ENCODE measurements at places on chromosomes 12 and 14. TPM values are rescaled to one million over a fixed set of nuclear protein-coding genes. Genes with fewer than 3 reads are reported as not detected.

- H3K36me3 ChIP-seq = no peaks in the 10 kb centered on the region
- H3K27me3 ChIP-seq = no peaks in the 10 kb centered on the region
- H3K4me3 ChIP-seq = no peak overlapping the region
- H3K27ac ChIP-seq = no peak overlapping the region
- no peaks in the 10 kb centered on the region for H3K4me1 ChIP-seq
Measured at GRCh38 chr14:103136388-103137271, 13.4 kb downstream of the TNFAIP2 start.

CLBA1 gene
- 1.3 TPM for total RNA-seq

DNA sequence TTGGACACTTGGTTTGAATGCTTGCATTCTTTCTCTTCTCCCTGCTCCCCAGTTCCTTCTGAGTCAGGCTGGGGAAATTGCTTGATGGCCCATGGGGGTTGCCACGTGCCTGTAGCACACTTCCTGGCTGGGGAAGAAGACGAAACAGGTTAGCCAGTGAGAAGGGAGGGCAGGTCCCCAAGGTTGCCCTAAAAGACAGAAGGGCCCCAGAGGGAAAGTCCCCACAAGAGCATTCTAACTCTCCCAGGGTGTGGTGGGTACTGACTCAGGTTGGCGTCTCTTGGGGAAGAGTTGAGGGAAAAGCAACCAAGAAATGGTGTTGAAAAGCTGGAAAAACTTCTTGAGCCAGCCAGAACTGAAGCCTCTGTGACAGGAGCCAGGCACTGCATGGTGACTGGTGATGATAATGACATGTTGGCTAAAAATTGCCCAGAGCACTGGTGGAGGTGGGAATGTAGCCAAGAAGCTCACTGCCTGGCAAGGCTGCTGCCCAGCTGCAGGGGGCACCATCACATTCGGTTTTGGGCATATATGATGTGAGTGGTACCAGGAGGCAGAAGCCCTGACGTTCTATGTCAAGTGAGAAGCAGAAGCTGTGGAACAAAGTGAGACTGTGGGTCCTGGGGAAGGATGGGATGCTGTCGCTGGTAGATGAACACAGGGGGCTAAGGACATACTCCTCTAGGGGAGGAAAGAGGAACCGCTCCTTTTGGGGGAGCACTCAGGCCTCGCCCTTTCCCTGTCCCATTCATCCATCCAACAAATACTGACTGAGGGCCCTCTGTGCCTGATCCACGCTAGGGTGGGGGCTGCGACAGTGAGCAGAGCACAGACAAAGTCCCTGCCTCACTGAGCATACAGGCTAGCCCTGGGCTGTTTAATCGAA, 8.1 kb upstream of the RABGGTA start:
- H3K27me3 ChIP-seq = no peaks in the 10 kb centered on the region
- H3K27ac ChIP-seq = peak overlapping the region; percentile 37
- H3K36me3 ChIP-seq = no peaks in the 10 kb centered on the region
- DNase-seq = peak; percentile 51

BCAT1 gene
- total RNA-seq = 2.5 TPM

DNA sequence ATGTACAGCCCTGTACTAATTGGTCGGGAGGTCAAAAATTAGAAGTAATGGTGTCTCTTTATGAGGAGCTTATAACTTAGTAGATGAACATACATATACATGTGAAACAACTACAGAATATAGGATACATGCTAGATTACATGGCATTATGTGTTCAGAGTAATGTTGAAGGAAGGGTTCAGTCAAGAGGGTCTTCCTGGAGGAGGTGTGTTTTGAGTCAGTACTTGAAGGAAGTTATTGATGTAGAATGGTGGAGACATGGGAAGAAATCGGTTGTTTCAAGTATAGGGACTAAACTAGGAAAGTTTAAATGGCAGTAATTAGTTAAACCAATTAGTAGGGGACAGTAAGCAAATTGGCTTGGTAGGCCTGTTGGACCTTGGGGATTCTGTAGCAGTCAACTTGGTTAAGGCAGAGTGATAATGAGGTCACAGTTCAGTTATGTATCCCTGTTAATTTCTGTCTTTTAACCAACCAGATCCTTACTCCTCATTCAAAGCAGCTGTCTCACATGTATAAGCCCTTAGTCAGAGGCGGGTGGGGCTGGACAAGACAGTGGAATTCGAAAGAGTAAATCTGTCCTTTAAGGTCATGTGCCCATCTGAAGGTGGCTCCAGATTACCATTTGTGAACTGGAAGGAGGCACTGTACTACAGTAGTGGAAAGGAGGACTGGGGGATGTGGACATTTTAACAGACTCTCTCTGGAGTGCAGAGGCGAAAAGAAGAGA, 3.5 kb upstream of the ANKRD52 start:
- no peaks in the 10 kb centered on the region for H3K27me3 ChIP-seq
- no peak overlapping the region for H3K4me3 ChIP-seq
- no peak overlapping the region for H3K27ac ChIP-seq
- DNase-seq = no peak
- H3K36me3 ChIP-seq = no peaks in the 10 kb centered on the region

RNASE4 gene
- 2.6 TPM for total RNA-seq

GRCh38 chr14:106605548-106606448, 1079.4 kb downstream of the TMEM121 start:
- H3K27me3 ChIP-seq = no peaks in the 10 kb centered on the region
- no peak overlapping the region for H3K4me3 ChIP-seq
- H3K36me3 ChIP-seq = no peaks in the 10 kb centered on the region
- H3K4me1 ChIP-seq = no peaks in the 10 kb centered on the region
- no peak overlapping the region for H3K27ac ChIP-seq
- peak; percentile 71 for DNase-seq

TAMALIN gene
- 31.7 TPM for total RNA-seq

CIROP gene
- total RNA-seq = not detected

EXOC3L4 gene
- not detected for total RNA-seq

GRCh38 chr14:90870950-90871604, 54.8 kb upstream of the TTC7B start:
- H3K27ac ChIP-seq = no peak overlapping the region
- no peaks in the 10 kb centered on the region for H3K27me3 ChIP-seq
- H3K36me3 ChIP-seq = peaks cover 13% of the 10 kb centered on the region
- H3K4me3 ChIP-seq = no peak overlapping the region
- H3K4me1 ChIP-seq = no peaks in the 10 kb centered on the region

- peaks cover 71% of the 10 kb centered on the region for H3K4me1 ChIP-seq
- no peak for DNase-seq
- peak overlapping the region; percentile 27 for H3K27ac ChIP-seq
- no peaks in the 10 kb centered on the region for H3K27me3 ChIP-seq
- no peak overlapping the region for H3K4me3 ChIP-seq
Measured at GRCh38 chr14:60153991-60154390, 11.2 kb downstream of the DHRS7 start.

DBX2 gene
- not detected for total RNA-seq

EMP1 gene
- 5.8 TPM for total RNA-seq

GRCh38 chr12:62860501-62861411, 74.2 kb downstream of the PPM1H start:
- no peak overlapping the region for H3K4me3 ChIP-seq
- H3K27me3 ChIP-seq = no peaks in the 10 kb centered on the region
- H3K4me1 ChIP-seq = no peaks in the 10 kb centered on the region
- H3K27ac ChIP-seq = no peak overlapping the region
- no peak for DNase-seq
- no peaks in the 10 kb centered on the region for H3K36me3 ChIP-seq

GRCh38 chr12:106845902-106846301, 71.4 kb downstream of the RIC8B start:
- H3K4me3 ChIP-seq = no peak overlapping the region
- H3K36me3 ChIP-seq = peaks cover 7% of the 10 kb centered on the region
- no peaks in the 10 kb centered on the region for H3K27me3 ChIP-seq
- DNase-seq = no peak

- peaks cover 12% of the 10 kb centered on the region for H3K27me3 ChIP-seq
- no peak overlapping the region for H3K27ac ChIP-seq
- peak; percentile 20 for DNase-seq
- peaks cover 48% of the 10 kb centered on the region for H3K4me1 ChIP-seq
Measured at GRCh38 chr14:52268279-52269061, 972 bp downstream of the PTGDR start.

NGB gene
- total RNA-seq = not detected

DNA sequence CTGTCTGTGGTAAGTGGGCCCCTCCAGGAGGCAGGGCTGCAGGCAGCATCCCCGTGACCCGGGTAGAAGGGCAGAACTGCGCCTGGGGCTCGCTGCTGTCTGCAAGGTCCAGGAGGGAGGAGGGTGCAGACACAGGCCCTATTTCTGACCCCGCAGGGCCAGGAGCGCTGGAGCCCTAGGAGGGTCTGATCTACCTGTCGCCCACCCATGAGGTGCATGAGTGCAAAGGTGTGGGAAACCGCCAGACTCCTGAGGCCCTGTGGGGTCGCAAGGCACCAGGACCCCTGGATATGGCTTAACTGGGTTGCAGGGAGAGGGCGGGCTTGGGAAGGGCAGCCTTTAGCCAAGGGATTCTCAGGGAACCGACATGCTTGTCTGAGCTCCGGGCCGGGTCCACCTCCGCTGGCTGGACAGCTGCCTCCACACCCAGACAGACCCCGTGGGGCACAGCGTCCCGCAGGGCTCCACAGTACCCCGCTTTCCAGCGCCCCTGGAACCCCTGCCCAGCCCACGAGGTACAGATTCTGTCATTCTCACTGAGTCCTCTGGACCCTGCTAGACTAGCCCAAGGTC, 72.9 kb upstream of the TSPAN11 start:
- no peaks in the 10 kb centered on the region for H3K36me3 ChIP-seq
- H3K4me3 ChIP-seq = no peak overlapping the region

FOXN4 gene
- total RNA-seq = not detected

- no peaks in the 10 kb centered on the region for H3K36me3 ChIP-seq
- no peaks in the 10 kb centered on the region for H3K4me1 ChIP-seq
- H3K4me3 ChIP-seq = no peak overlapping the region
- H3K27me3 ChIP-seq = no peaks in the 10 kb centered on the region
Measured at GRCh38 chr12:131555866-131556265, 155.0 kb upstream of the SFSWAP start.

DNA sequence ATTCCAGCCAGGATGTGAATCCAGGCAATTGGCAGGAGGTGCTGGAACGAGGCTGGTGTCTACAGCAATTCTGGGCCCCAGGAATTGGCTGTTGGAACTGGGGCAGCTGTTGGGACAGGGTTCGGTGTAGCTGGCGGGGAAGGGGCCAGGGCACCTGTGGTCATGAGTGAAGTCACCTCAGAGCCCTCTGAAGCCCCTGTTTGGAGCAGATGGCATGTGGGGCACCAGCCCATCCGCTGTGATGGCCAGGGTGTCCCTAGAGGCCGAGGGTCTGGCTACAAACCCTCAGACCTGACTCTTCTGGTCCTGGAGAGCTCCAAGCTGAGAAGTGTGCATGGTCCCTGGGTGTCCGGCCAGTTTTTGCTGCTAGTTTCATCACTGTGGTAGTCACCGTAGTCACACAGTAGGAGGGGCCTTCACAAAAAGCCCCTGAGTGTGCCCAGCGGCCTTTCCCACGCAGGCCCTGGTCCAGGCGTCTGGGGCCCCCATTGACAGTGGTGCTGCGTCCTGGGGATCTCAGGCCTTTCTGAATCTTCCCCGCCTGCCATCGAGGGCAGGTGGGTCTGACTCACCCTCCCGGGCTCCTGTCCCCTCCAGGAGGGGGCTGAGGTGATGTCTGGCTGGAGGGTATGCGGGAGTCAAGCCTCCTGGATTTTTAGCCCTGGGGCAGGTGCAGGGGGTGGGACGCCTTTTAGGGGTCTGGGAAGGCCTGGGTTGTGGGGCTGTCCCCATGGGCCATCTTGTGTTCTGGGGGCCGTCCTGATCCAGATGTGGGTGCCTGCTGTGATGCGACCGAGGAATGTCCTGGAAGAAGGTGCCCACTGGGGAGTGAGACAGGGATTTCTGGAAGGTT, 368.0 kb downstream of the TMEM121 start:
- no peaks in the 10 kb centered on the region for H3K36me3 ChIP-seq
- H3K27ac ChIP-seq = no peak overlapping the region
- H3K4me1 ChIP-seq = no peaks in the 10 kb centered on the region
- H3K27me3 ChIP-seq = no peaks in the 10 kb centered on the region
- DNase-seq = no peak
- no peak overlapping the region for H3K4me3 ChIP-seq

- no peaks in the 10 kb centered on the region for H3K27me3 ChIP-seq
- H3K4me3 ChIP-seq = no peak overlapping the region
- no peak for DNase-seq
- no peaks in the 10 kb centered on the region for H3K36me3 ChIP-seq
- no peaks in the 10 kb centered on the region for H3K4me1 ChIP-seq
Measured at GRCh38 chr12:82963956-82964355, 277.2 kb downstream of the TMTC2 start.

- no peak overlapping the region for H3K4me3 ChIP-seq
- DNase-seq = no peak
- H3K27ac ChIP-seq = no peak overlapping the region
- no peaks in the 10 kb centered on the region for H3K27me3 ChIP-seq
Measured at GRCh38 chr14:65471038-65471878, 58.7 kb downstream of the FUT8 start.

Data from CD4-positive, alpha-beta memory T cell (primary cell).